ENCODE measurements at places on chromosomes 4 and X.

GRCh38 chrX:136933611-136934145 lies 53.2 kb upstream of the RBMX start:
- no peak for DNase-seq

GRCh38 chr4:165715989-165716388 lies 157.0 kb upstream of the TLL1 start:
- DNase-seq = no peak

GRCh38 chrX:153944140-153944799 lies at the start of gene RENBP:
RENBP (minus strand) TSS chrX:153944643; CDS start chrX:153944610, 33 bp downstream.
- DNase-seq = peak; percentile 64

DNA sequence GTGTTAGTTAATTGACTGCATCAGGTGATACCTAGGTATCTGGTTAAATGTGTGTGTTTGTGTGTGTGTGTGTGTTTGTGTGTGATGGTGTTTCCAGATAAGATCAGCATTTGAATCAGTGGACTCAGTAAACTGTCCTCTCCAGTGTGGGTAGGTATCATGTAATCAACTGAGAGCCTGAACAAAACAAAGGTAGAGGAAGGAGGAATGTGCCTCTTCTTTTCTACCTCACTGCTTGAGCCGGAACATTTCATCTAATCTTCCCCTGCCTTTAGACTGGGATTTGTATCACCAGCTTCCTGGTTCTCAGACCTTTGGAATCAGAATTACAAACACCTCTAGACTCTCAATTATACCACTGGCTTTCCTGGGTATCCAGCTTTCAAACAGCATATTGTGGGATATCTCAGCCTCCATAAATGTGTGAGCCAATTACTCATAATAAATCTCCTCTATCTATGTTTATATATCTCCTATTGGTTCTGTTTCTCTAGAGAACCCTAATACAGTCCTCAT lies 120.5 kb downstream of the TBCK start:
- DNase-seq = no peak

GRCh38 chrX:137548261-137548660 lies 17.7 kb upstream of the ZIC3 start:
- no peak for DNase-seq

GRCh38 chrX:154322890-154323289 lies 27.3 kb downstream of the TKTL1 start:
- DNase-seq = no peak

DNA sequence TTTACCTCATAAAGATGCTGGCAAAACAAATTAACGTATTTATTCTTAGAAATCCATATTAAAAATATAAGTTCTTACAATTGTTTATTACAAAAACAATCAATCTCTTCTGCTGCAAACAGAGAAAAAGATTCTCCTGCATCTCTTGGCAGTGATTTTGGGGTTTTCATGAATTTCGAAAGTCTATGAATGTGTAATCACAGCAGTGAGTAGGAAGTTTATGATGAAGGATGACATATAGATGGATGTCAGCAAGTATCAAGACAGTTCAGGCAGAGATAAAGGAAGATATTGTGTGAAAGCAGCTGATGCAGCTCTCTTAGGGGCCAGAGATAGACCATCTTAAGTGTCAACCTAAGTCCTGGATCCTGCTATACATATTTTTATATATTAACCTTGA lies 196.9 kb upstream of the BANK1 start:
- DNase-seq = no peak

- DNase-seq = peak; percentile 15
Observed at GRCh38 chrX:39065051-39065871, 264.0 kb downstream of the MID1IP1 start.
